ENCODE measurements at places on chromosomes 12 and 14.

DNA sequence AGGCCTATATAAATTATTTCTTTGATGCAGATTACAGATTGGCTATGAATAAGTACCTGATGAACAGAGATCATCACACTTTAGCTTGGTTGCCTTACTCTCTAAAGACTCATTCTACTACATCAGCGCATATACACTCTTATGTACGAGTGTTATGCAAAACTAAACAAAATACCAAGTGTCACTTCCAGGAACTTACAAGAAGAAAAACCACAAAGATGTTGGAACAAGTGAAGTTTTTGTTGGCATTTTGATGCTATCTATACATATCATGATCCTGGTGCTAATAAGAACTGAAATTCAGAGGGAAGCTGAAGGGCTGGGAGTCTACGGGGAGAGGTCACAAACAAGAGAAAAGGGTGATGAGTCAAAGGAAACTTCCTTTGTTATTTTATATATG, 47.9 kb upstream of the CERS5 start:
- DNase-seq: no peak

DNA sequence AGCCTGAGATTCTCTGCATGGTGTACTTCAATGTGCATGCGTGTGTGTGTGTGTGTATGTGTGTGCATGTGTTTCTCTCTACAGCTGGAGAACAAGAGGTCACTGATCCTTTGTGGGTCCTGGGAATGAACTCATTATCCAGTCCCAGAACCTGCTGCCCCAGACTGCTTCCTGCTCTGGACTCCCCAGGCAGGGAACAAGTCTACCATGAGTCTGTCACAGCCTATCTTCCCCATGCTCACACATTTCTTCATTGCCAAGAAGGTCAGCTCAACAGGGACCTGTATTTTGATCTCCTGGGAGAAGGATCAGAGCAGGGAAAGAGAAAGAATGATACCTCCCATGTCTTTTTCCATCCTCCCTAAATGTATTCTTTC, 2.9 kb upstream of the AGAP2 start:
- DNase-seq: no peak

DNA sequence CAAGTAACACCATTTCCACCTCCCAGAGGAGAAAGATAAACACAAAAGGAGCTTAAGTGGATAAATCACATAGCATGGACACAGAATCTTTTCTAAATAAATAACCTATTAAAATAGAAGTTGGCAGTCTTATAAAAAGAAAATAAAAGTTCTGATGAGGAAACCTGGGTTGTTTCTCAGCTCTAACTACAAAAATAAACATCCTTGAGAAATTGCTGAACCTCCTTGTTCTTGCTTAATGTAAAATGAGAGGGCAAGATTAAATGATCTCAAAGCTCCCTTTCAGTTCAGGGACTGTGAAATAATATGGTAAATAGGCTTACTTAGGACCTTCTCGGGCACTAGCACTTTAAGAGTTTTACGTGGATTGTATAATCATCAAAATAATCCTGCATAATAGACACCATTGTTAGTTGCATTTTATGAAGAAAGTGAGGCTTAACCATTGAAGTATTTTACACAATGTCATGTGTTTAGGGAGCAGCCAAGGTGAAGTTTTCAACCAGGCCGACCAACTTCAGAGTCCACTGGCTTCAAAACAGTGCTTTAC, 214.0 kb upstream of the NOVA1 start:
- no peak for DNase-seq

GRCh38 chr14:96797582-96798349, 584 bp downstream of the VRK1 start:
- DNase-seq: peak; percentile 66

DNA sequence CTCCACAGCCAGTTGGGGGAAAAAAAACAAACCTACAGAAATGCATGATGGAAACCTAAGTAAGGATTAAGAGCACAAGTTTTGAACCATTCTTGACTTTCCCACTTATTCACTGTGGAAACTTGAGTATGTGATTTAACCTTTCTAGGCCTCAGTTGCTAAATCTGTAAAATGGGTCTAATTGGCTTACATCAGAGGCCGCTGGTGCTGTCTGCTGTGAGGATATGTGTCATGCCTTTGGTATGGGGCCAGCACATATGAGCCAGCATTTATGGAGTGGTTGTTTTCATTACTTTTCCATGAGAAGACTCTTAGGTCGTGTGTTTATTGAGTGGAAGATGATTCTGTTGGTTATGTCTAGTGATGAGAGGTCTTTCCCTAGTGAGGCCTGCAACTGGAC, 102.4 kb downstream of the ESR2 start:
- DNase-seq: no peak

GRCh38 chr14:101707068-101707842, 54.3 kb upstream of the PPP2R5C start:
- DNase-seq: peak; percentile 63

- DNase-seq: no peak
These were observed 179.8 kb downstream of the DPF3 start for GRCh38 chr14:72714094-72714493.

- DNase-seq: no peak
These were observed 47.4 kb downstream of the CALM1 start for GRCh38 chr14:90444077-90444696.

GRCh38 chr12:112303004-112303403, 79.2 kb downstream of the HECTD4 start:
- DNase-seq: no peak

DNA sequence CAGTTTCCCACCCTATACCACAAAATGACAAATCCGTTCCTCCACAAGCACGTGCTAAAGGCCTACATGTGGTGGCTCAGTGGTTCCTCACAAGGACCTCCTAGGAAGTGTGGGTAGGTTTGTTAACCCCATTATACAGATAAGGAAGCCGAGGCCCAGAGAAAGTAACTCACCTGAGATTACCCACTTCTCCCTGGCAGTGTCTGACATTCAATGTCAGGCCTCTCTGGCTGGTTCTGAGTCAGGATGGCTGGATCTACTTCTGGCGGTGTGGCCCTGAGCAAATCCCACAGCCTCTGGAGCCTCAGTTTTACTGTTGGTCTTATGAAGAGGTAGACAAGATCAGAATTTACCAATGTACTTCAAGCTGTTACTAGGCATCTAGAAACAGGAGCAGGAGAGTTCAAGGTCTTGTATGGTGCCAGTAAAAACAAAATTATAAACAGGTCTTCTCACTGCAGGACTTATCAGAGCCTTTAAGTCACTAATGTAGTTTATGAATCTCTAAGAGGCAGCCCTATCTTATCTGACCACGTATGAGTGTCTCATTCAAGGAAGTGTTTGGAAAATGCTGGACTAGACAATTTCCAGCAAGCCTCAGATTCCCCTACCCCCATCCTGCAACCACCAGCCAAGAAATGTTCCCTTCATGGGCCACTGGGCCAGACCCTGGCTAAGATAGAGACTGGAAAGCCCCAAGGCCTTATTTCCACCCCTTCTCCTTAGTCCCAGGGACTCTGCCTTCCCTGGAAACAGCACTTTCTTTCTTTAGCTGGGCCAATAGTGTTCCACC, 4.2 kb downstream of the HSPB8 start:
- no peak for DNase-seq

DNA sequence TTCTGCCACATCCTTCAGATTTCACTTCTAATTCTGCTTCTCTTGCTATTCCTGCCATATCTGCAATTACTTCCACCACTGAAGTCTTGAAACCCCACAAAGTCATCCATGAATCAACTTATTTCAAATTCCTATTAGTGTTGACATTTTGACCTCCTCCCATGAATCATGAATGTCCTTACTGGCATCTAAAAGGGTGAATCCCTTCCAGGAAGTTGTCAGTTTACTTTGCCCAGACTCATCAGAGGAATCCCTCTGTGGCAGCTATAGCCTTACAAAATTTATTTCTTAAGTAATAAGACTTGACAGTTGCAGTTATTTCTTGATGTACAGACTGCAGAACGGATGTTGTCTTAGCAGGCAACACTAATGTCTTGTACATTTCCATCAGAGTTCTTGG, 162.9 kb downstream of the PCNX1 start:
- DNase-seq: no peak

DNA sequence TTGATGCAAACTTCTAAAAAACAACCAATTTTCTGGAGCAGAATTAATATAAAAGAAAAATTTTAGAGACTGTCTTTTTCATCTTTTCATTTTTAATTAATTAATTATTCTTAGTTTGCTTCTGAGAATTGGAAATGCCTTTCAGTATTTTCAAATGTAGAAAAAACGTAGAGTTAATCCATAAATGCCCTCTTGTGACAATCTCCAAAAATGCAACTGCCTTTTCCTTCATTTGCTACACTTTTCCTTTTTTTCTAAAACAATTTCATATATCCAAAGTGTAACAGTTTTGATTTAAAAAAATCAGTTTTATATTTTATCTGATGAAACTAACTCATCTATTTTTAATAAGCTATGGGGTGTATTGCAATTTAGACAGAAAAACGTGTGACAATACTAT, 409.3 kb downstream of the PRKD1 start:
- DNase-seq: no peak

- DNase-seq: no peak
These were observed 90.0 kb downstream of the RMST start for GRCh38 chr12:97552410-97553121.

- DNase-seq: no peak
These were observed 589.0 kb downstream of the C12orf50 start for GRCh38 chr12:87439990-87440827.

- no peak for DNase-seq
These were observed 3.5 kb downstream of the TAC3 start for GRCh38 chr12:57012600-57013465.

DNA sequence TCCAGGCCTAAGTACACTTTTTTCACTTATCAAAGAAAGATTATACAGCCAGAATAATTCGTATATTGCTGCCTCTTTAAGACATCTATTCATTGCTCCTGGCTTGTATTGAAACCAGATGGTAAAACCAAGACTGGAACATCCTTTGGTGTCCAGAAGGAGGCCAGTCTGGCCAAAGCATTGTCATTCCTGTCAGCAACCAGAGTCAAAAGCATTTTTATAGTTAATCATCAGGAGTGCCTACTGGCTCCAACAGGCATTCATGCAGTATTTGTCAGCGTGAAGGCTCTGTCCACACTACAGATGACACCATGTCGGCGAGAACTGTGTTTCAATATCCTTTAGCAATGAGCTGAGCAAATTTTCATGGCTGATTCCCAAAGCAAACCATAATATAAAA, 118.0 kb upstream of the G2E3 start:
- DNase-seq: no peak

- no peak for DNase-seq
These were observed 263.4 kb upstream of the PLEKHG7 start for GRCh38 chr12:92439420-92439805.

GRCh38 chr12:53380794-53381730, 1.1 kb downstream of the SP1 start:
- DNase-seq: no peak

- DNase-seq: no peak
These were observed 90.8 kb downstream of the SLC38A1 start for GRCh38 chr12:46177837-46178608.

DNA sequence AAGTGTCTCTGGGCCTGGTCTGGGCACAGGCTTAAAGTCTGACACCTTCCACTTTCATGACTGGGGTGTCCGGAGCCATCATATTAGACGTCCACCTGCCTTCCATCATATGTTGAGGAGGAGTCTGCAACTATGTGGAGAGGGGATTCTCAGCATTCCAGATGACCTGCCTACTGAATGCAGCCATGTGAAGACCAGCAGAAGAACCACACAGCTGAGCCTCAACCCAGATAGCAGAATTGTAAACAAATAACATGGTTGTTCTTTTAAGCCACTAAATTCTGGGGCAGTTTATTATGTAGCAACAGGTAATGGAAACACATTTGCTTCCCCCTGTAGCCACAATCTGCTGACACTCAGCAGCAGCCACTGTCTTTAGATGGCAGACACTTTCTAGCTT, 4.0 kb upstream of the SLC15A4 start:
- DNase-seq: no peak

DNA sequence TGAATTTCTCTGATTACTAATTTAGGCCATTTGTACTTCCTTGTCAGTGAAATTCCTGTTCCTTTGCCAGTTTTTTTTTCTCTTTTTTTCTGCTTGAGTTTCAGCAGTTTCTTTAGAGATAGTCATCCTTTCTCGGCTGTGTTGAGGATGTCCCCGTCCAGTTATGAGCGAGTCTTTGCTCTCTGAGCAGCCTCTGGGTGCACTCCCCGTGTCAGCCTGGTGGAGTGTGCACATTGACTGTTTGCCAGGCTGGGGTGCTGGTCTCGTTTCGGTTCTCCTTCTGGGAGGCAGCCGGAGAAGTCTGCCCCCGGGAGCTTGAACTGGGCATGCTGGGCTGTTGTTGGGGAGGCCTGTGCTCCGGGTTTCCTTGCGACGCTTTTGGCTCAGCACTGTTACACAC, 3.0 kb downstream of the PACS2 start:
- DNase-seq: no peak

DNA sequence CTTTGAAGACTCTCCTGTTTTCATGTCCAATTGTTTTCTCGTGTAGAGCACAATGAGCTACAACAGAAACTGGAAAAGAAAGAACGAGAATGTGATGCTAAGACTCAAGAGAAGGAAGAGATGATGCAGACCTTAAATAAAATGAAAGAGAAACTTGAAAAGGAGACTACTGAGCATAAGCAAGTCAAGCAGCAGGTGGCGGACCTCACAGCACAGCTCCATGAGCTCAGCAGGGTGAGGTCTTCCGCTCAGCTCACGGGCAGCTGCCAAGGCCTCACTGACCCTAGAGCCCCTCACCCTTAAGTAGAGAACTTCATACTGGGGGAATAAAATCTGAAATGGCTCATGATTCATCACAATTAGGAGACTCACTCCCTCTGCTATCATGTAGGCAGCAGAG, 134.7 kb downstream of the GPR135 start:
- DNase-seq: no peak

GRCh38 chr12:20523658-20524057, 155.3 kb downstream of the PDE3A start:
- no peak for DNase-seq

GRCh38 chr14:104687601-104688504, 1.6 kb upstream of the INF2 start:
- DNase-seq: peak; percentile 95

GRCh38 chr12:2287151-2287550, 234.4 kb downstream of the CACNA1C start:
- DNase-seq: no peak

DNA sequence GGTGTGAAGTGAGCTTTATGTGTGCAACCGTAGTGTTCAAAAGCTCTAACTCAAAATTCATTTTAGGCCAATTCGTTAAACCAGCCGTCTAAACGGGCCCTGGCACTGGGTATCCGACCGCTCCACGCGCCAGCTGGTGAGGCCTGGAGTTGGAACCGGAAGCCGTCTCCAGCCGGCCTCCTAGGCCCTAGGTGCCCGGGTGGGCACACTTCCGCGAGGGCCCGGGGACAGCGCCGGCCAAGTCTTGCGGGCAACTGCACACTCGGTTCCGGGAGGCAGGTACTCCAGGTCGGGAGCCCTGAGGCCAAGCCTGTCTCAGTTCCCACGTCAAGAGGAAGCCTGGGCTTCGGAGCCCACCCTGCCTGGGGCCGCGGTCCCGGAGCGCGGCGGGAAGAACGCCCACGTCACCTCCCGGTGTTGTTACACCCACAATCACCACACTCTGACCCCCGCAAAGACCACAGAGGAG, 16.2 kb downstream of the OTX2 start:
- no peak for DNase-seq

- no peak for DNase-seq
These were observed 364.8 kb downstream of the NELL2 start for GRCh38 chr12:44511289-44511688.
